ENCODE measurements at places on chromosomes 7 and 10.

- no peak for DNase-seq
Observed at GRCh38 chr10:104297697-104298660, 29.0 kb downstream of the GSTO2 start.

- peak; percentile 65 for DNase-seq
Observed at GRCh38 chr7:27134392-27134791, 3.8 kb upstream of the HOXA4 start.

DNA sequence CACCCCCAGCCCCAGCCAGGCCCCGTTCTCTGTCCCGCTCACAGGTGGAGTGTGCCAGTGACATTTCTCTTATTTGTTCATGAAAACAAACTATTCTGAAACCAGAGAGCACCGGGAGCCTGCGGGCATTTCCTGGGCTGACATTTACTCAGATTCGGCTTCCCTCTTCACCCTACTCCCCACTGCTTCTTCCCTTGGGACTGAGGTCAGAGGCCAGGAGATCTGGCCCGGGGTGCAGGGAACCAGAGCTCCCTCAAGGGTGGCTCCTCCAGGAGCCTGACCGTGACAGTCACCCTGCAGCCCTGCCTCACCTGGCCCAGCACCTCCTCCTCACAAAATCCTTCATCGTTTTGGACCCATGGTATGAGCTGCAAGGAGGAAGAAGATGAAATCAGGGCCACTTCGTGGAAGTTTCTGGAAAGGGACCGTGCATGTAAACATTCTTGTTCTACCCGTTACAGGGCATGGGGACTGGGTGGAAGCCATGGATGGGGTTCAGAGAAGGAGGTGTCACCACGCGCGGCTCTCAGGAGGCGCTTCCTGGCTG, 12.2 kb downstream of the BHLHA15 start:
- no peak for DNase-seq

DNA sequence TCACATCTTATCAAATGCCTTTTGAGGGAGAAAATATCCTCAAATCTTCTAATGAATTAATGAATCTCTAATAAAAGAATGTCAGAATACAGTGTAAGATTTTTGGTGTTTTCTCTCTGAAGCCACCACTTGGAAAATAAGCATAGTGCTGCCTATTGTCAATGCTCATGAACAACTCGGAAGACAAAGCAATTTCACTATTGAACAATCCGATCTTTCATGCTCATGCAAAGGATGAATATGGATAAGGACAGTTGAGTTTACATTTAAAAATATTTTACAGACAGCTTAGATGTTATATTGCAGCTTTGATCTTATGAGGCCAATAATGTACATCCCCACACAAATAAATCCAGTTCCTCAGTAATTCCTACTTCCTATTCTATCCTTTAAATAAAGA, 40.6 kb downstream of the MAGI2 start:
- DNase-seq: no peak

- no peak for DNase-seq
Observed at GRCh38 chr7:152054367-152055230, 29.1 kb downstream of the GALNT11 start.

GRCh38 chr10:74227697-74228424, 76.8 kb downstream of the ADK start:
- peak; percentile 71 for DNase-seq

GRCh38 chr10:59872892-59873463, 33.4 kb downstream of the CCDC6 start:
- DNase-seq: no peak

- DNase-seq: no peak
Observed at GRCh38 chr10:129030603-129030895, 436.5 kb upstream of the MGMT start.

- DNase-seq: no peak
Observed at GRCh38 chr7:78279032-78279431, 480.5 kb downstream of the PHTF2 start.

GRCh38 chr10:25175527-25176420, 973 bp downstream of the GPR158 start:
- DNase-seq: no peak

DNA sequence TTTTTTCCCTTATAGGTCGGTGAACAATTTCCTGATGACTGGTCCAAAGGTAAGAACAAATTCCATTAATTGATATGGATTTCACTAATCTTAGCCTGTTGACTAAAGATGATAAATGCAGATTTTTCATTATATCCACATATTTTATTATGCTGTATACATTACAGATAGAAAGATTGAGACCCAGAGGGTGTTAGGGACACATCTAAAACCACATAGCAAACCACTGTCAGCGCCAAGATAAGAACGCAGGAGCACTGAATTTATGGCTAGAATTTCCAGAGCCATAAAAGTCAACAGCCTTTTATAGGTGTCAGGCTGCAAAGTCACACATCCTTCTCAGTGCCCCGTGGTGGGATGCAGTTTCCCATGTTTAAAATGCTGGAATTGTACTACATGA, 16.2 kb downstream of the WNT8B start:
- DNase-seq: no peak

GRCh38 chr7:79529214-79529880, 75.9 kb upstream of the MAGI2 start:
- no peak for DNase-seq

GRCh38 chr7:101465576-101466196, 103.0 kb downstream of the COL26A1 start:
- peak; percentile 62 for DNase-seq

GRCh38 chr10:87775766-87776165, 42.3 kb downstream of the ATAD1 start:
- peak; percentile 66 for DNase-seq

- DNase-seq: peak; percentile 35
Observed at GRCh38 chr7:115106316-115106715, 184.4 kb downstream of the MDFIC start.

GRCh38 chr7:116955340-116955739, 2.0 kb downstream of the ST7 start:
- no peak for DNase-seq

GRCh38 chr10:33805831-33806230, 471.4 kb upstream of the NRP1 start:
- no peak for DNase-seq

- DNase-seq: no peak
Observed at GRCh38 chr10:44988957-44989585, 10.5 kb upstream of the DEPP1 start.

DNA sequence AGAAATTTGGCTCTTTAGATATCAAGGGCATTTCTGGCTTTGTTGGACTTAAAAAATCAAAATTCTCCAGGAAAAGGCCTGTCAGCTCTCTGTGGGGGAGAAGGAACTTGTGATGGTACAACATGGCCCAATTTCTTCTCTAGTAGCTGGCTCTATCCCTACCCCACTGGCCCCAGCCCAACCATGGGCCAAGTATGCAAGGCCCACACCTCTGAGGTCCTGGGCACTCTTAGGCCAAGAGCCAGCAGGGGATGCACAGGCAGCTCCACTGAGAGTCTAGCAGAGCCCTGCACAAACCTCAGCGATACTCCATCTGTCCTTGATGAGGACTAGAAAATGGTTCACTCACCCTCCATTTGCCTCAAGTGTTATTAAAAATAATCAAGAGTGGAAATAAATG, 261.2 kb downstream of the C7orf25 start:
- DNase-seq: no peak

- no peak for DNase-seq
Observed at GRCh38 chr7:10418985-10419384, 554.7 kb upstream of the PHF14 start.

DNA sequence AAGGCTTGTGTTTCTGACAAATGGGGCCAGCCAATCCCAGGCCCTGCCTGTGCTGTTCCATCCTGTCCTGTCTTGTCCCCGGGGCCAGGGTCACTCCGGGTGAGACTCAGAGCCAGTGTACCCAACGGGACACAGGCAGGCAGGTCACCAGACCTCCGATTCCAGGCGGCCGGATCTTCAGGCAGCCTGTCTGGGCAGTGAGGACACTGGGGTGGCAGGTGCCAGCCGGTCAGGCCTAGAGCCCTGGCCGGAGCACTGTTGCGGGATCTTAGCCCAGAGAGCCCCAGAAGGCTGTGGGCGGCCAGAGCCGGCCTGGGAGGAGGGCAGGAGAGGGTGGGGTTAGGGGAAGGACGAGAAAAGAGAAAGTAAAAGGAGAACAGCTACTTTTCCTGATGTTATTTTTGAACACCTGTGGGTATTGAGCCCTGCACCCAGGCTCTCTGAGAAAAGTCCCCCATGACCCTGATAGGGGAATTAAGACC, 134.3 kb upstream of the TNRC18 start:
- DNase-seq: peak; percentile 24

- DNase-seq: no peak
Observed at GRCh38 chr10:77634939-77635338, 2.7 kb downstream of the KCNMA1 start.

DNA sequence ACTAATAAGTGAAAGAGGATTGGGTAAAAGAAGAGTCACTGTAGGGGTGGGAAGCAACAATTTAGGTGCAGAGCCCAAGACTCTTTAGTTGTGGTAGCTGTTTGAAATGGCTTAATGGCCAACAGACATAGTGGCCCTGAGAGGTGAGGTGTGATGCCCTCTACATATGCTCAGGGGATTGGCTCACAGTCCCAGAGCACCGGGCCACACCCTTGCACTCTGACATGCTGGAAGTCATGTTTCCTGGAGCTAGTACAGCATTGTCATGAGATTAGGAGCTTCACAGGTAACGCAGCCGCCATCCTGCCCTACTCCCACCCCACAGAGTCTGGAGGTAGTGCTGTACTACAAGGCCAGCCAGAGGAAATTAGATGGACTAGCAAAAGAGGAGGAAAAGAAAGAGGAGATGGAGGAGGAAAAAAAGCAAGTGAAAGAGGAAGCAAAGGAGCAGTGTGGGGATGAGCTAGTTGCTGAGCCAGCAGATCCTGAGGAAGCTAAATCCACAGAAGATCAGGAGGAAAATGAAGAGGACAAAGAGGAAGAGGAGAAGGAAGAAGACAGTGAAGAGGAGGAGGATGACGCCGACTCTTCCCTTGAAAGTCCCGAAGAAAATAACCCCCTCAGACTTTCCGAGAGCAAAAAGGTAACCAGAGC, 14.8 kb upstream of the FLNC start:
- peak; percentile 69 for DNase-seq

- DNase-seq: no peak
Observed at GRCh38 chr10:21146436-21146789, 249.3 kb upstream of the NEBL start.

DNA sequence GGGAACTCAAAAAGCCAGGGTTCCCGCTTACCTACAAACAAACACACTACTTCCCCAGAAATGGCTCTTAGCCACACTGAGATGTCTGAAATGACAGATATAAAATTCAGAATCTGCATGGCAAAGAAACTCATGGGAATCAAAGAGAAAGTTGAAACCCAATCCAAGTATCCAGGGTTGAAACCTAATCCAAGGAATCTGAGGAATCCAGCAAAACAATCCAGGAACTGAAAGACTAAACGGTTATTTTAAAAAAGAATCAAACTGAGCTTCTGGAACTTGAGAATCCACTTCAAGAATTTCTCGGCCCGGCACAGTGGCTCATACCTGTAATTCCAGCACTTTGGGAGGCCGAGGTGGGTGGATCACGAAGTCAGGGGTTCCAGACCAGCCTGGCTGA, 568.8 kb downstream of the POM121L12 start:
- no peak for DNase-seq

GRCh38 chr10:68697106-68697505, 23.9 kb upstream of the CCAR1 start:
- DNase-seq: no peak

- no peak for DNase-seq
Observed at GRCh38 chr7:107668296-107668695, 7.7 kb downstream of the SLC26A4 start.

GRCh38 chr7:66176914-66177313, 28.2 kb upstream of the TPST1 start:
- DNase-seq: no peak

- DNase-seq: no peak
Observed at GRCh38 chr7:117193564-117193963, 129.3 kb downstream of the WNT2 start.

DNA sequence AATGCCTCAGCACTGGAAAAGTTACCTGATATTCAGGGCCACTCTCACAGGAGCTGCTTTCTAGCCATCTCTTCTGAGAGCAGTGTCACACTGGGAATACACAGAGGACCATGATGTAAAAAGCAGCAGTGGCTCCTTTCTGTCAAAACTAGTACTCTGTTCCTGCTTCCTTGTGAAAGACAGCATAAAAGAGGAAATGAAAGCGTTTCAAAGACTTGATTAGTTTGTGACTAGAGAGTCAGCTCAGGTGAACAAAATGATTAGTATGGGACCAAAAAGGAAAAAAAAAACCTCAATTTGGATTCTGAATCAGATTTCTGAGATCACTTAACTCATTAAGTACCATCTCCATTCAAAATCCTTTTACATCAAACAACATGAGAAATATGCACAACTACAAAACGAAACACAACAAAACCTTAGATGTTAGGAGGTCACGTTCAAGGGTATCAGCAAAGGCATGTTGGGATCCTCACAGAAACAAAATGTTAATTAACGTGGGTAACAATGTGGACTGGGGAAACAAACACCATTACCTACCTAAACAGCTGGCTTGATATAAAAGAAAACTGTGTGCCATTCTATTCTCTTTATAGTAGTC, 103.7 kb downstream of the MACC1 start:
- DNase-seq: peak; percentile 74

- peak; percentile 85 for DNase-seq
Observed at GRCh38 chr10:78362406-78363022, 328.9 kb downstream of the RPS24 start.

DNA sequence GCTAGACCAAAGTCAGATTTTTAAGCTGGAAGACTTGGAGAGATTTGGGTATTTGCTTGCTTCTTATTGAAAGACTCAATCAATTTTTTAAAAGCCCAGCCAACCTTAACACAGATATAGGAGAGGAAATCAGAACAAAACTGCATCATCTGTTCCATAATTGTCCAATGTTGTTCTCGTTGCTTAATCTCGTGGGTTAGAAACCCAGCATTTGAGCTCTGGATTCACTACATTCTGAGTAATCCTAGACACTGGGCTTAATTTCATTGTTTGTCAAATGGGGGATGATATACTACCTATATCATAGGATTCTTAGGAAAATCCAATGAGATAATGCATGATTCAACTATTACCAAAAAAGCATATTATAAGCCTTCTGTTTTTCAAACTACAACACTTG, 48.9 kb downstream of the CALD1 start:
- no peak for DNase-seq

- DNase-seq: no peak
Observed at GRCh38 chr10:79379512-79380124, 32.3 kb downstream of the PPIF start.

GRCh38 chr7:90626013-90626412, 29.9 kb downstream of the CDK14 start:
- DNase-seq: no peak
